Stimulated activated naive CD4-positive, alpha-beta T cell (primary cell): ENCODE measurements at places on chromosomes 2 and 18.

DNA sequence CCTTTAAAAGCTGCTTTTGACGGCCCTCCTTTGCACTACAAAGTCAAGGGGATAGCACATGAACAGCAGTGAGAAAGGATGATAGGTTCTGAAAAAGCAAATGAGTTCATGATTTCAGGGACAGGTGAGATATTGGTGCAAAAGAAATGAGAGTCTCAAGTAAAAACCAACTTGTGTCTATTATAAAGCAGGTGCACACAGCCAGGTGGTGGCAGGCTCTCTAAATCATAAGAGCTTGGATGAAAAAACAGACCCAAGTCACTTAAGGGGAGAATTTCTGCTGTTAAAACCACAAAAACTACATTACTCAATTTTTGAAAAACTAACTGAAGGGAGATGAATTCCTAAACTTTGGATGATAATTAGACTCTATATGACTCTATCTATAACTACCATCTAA, 201.5 kb downstream of the SP3 start:
- no peak for DNase-seq

GRCh38 chr2:23478087-23478932, 93.3 kb downstream of the KLHL29 start:
- no peak for DNase-seq

DNA sequence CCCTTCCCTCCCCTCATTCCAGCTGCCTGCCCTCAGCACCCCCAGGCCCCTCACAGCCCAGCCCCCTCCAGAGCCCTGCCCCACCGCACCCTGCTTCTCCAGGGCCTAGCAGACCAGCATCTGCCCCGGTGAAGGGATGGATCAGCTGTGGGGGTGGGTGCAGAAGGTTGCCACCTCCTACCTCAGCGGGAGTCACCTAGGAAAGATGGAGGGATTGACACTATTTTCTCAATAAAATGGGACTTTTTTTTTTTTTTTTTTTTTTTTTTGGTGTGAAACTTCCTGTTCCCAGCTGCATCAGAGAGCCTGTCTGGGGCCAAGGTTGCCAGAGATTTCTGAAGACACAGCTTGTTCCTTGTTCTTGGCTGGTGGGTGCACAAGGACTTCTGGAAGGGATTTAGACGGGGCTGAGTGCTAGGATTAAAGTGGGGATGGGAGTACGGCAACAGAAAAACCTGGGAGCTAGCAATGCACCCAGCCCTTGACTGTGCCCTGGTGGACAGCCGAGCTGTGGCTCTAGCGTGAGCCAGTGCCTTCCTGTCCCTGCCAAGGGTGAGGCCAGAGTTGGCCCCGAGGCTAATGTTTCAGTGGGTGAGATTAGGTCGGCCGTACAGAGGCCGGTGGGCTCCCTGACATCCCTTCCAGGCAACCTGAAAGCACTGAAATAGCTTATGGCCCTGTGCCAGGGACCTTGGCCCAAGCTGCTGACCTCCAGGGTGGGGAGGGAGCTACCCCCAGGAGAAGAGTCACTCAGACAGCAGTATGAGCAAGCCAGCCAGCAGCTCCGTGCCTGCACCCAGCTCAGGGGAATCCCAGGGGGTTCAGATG, 4.6 kb downstream of the B3GNT7 start:
- no peak for DNase-seq

DNA sequence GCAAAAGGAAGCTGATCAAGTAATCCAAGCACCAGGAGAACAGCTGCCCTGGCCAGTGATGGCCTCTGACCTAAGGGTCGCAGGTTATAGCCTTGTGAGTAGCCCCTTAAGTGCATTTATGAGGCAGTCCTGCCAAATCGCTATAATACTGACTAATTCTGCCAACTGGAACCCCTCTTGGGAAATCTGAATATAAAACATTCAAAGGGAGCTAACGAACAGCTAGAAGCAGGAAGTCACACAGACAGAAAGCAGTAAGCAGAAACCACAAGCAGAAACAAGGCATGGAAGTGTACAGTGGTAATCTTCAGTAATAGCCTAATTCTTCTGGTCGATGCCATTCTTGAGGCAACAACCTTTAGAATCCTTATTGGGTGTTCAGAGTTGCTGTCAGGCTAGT, 521.3 kb downstream of the METTL4 start:
- no peak for DNase-seq

DNA sequence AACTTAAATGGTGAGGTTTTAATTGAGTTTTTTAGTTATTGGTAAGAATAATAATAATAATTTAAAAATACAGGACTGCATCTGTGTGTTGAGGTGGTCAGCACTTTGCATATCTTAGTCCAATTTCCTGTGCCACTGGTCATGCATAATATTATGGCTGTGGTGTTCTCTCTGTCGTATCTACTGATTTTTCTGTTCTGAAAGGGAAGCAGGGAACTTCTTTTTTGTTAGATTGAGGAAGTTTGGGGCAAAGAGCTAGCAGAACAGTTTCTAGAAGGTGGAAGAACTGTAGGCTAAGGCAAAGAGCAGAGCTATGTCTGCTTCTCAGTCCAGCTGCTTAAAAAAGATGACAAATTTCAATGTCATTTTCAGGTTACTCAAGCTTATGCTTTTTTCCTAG, 74.3 kb downstream of the XRCC5 start:
- no peak for DNase-seq

GRCh38 chr2:24365051-24365450, 4.7 kb upstream of the ITSN2 start:
- DNase-seq: no peak

GRCh38 chr2:146615778-146616177, 1229.1 kb upstream of the ACVR2A start:
- no peak for DNase-seq

- no peak for DNase-seq
These were observed 13.3 kb downstream of the MRPL44 start for GRCh38 chr2:223970343-223971128.
